ENCODE measurements at places on chromosomes 7 and 10.

GRCh38 chr7:69864822-69865221 is 266.5 kb downstream of the AUTS2 start:
- no peak for DNase-seq

DNA sequence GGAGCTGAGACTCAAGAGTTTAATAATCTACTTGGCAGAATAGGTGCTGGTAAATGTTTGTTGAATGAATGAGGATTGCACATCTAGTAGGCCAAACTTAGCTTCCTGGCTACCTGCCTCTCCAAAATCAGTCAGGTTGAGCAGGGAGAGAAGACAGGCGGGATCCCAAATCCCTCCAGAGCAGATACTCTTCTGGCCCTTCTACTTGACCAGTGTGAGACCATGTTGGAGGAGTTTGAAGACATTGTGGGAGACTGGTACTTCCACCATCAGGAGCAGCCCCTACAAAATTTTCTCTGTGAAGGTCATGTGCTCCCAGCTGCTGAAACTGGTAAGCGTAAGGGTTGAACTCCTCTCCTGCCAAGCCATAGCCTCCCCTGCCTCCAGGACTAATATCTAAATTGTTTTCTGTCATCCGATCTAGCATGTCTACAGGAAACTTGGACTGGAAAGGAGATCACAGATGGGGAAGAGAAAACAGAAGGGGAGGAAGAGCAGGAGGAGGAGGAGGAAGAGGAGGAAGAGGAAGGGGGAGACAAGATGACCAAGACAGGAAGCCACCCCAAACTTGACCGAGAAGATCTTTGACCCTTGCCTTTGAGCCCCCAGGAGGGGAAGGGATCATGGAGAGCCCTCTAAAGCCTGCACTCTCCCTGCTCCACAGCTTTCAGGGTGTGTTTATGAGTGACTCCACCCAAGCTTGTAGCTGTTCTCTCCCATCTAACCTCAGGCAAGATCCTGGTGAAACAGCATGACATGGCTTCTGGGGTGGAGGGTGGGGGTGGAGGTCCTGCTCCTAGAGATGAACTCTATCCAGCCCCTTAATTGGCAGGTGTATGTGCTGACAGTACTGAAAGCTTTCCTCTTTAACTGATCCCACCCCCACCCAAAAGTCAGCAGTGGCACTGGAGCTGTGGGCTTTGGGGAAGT is 2.2 kb upstream of the MBLAC1 start:
- DNase-seq, result no peak

- no peak for DNase-seq
Observed at GRCh38 chr10:29973921-29974320, 85.5 kb downstream of the JCAD start.

- DNase-seq, result no peak
Observed at GRCh38 chr10:96125142-96125515, 5.0 kb upstream of the ZNF518A start.

DNA sequence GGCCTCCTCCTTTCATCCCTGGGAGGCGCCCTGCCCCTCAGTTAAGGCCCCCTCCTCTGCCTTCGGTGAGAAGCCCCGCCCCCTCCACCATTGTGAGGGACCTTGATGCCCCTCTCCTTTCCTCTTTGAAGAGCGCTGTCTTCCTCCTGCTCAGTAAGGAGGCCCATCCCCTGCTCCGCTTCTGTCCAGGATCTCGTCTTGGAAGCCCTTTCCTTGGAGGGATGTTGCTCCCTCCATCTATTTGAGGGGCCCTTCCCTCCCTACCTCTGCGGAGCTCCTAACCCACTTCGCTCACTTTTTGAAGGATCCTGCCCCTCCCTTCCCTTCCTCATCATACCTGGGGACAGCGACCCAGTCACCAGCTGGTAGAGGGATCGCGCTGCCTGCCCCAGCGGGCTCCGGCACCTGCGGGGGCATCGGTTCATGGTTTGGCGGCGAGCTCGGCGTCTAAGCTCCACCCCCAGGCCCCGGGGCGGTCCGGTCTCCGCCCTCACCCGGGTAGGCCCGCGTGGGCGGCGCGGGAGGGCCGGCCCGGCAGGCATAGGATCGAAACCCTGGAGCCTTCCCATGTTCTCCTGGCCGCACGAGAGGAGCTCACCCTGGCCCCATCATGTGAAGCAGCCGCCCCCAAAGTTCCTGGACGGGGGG is 4.1 kb downstream of the KCNIP2 start:
- DNase-seq, result peak; percentile 64

GRCh38 chr10:31618541-31619291 is 299.7 kb downstream of the ZEB1 start:
- DNase-seq, result no peak

DNA sequence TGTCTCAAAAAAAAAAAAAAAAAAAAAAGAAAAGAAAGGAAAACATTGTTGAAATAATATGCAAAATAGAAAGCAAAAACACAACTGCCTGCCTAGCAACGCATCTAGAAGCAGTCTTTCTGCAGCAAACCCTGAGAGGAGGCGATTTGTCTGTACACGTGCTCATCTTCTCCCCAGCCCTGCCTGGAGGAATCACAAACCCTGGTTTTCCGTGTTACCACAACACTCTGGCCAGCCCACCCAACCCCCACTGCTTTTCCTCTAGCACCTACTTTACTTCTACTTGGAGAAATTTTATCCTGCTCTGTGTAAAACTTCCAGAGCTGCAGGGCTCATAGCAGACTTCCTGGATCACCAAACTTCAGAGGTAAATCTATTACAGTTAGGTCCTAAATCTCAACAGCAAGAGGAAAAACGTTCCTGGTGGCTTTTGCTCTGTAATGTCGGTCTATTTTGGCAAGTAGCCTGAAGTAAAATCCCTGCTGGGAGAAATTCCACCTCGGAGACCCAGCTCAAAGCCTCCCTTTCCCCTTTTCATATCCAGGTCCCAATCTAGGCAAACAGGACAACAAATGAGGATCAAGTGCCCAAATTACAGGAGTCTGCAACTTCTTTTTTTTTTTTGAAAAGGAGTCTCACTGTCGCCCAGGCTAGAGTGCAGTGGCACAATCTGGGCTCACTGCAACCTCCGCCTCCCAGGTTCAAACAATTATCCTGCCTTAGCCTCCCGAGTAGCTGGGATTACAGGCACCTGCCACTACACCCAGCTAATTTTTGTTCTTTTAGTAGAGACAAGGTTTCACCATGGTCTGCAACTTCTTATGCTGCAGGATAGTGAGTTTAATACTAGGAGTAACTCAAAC is 91.6 kb downstream of the DNMBP start:
- no peak for DNase-seq

DNA sequence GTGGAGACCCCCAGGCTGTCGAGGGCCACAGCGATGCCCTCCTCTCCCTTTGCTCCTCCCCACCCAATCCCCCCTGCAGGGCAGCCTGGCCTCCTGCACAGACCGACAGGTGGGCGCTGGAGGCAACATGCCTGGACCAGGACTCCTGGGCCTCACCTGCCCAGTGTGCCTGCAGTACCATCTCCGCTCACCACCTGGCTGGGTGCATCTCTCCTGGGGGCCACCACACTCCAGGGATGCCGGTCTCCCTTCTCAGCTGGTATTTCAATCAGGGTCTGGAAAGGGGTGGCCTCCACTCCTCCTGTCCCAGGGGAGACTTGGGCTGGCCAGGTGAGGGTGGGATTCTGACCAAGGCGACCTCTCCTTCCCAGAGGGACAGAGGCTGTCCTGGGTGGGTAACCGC is 17.2 kb upstream of the CFAP46 start:
- no peak for DNase-seq

GRCh38 chr7:44336491-44336890 is 11.1 kb upstream of the CAMK2B start:
- DNase-seq, result no peak

DNA sequence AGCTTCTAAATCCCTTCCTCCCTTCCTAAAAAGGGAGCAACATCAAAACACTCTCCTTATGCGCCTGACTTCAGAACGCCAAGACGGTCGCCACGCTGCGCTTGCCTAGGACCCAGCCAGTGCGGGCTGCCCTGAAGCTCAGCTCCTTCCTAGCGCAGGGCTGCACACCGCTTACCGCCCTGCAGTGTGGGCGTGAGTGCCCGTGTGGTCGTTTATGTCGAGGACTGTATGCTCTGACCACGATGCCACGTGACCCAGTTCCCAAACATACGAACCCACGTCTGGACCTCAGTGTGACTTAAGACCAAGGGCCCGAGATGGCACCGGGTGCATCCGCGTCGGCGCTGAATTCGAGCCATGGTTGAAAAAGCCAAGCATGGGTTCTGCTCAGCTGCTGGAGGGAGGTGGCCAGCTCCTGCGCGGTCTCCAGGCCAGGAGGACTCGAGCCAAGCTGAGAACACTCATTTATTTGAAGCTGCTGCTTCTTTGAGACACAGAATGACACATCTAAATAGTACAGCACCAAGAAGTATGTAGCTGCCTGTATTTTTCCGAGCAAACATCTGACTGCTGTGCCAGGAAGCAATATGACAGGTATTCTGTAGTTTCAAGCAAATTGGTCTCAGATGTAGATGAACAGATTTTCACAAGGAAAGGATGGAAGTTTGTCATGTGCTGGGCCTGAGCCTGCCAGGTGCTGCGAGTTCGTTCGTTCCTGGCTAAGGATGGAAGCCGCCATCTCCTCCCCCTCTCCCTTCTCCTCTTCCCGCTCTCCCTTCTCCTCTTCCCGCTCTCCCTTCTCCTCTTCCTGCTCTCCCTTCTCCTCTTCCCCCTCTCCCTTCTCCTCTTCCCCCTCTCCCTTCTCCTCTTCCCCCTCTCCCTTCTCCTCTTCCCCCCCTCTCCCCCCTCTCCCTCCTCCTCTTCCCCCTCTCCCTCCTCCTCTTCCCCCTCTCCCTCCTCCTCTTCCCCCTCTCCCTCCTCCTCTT is 184.7 kb downstream of the EBF3 start:
- no peak for DNase-seq

DNA sequence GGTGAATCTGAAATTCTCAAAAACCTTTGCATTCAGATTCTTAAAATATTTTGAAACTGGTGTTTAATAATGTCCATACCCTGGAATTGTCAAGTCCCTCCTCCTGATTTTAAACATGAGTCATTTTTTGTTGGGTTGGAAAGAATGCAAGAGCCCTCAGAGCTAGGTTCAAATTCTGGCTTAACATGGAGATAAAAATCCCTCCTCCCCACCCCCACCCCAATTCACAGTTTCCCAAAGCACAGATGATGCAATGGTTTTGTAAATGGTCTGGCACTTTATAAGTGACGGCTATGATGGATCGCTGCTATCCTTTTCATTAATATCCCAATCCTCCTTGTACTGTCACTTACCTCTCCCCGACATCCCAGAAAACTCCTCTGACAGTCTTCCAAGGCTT is 332.8 kb downstream of the PLXNA4 start:
- DNase-seq, result no peak

GRCh38 chr10:120987359-120987758 is 136.2 kb downstream of the WDR11 start:
- no peak for DNase-seq

GRCh38 chr10:122530177-122530576 is 30.4 kb upstream of the DMBT1 start:
- DNase-seq, result no peak

GRCh38 chr7:50539725-50540124 is 25.5 kb downstream of the DDC start:
- DNase-seq, result no peak

DNA sequence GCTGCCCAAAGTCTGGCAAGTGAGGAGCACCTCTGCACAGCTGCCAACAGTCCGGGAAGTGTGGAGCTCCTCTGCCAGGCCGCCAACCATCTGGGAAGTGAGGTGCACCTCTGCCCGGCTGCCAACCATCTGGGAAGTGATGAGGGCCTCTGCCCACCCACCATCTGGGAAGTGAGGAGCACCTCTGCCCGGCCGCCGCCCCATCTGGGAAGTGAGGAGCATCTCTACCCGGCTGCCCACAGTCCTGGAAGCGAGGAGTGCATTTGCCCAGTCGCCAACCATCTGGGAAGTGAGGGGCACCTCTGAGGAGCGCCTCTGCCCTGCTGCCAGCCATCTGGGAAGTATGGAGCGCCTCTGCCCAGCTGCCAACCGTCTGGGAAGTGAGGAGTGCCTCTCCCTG is 893.7 kb downstream of the TYW1 start:
- DNase-seq, result no peak

DNA sequence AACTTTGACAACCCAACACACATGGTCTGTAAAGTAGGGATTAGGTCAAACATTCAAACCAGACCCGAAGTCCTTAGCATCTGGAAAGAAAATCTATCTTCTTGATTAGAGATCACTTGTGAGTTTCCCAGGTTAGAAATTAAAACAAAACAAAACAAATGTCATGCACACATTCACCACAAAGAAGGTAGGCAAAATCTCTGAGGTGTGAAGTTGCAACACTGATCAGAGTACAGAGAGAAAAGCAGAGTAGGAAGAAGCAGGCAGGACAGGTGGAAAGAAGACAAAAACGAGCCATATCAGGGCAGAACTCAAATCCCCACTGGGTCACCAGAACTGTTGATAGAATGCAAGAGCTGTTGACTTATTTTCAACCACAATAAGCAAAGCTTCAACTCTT is 102.8 kb upstream of the THSD7A start:
- DNase-seq, result no peak

DNA sequence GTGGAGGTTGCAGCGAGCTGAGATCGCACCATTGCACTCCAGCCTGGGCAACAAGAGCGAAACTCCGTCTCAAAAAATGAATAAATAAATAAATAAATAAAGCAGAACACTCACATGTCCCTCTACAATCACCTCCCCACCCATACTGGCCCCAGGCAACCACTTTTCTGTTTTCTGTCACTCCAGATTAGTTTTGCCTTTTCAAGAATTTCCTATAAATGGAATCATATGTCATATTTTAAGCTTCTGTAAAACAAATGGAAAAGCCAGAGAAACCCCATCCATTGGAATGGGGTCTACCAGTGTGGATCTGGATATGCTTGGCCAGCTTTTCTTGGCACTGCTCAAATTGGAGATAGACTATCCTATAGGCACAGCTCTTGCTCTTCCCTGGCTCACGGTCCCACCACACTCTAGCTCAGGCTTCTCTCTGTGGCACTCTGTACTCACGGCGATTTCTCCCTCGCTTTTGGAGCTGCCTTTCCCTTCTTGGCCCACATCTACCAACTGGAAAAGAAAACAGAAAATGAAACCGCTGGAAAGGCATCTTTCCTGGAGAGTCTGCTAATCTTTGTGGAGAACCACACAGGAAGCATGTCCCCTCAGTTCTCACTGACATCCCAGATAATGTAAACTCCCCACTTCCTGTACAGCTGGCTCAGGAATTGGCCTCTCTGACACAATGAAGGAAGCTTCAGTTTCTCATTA is 210.1 kb downstream of the JCAD start:
- no peak for DNase-seq

- peak; percentile 16 for DNase-seq
Observed at GRCh38 chr7:20199015-20199737, 18.0 kb downstream of the MACC1 start.
